ENCODE measurements at places on chromosomes 1 and 21. TPM values are rescaled to one million over a fixed set of nuclear protein-coding genes. Genes with fewer than 3 reads are reported as not detected.

DNA sequence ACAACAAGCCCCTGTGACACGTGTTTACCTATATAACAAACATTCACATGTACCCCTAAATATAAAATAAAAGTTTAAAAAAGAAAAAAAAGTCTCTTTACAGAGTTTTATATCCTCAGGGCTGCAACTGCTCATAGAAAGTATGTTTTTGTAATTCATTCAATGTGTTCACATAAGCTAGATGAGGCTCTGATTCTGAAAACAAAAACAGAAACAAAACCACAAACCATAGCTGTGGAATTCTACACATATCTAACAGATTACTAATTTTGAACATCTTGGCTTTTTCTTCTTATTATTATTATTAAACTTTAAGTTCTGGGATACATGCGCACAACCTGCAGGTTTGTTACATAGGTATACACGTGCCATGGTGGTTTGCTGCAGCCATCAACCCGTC, 579.6 kb upstream of the ZRANB2 start:
- no peak for DNase-seq

Gene CLCA1
- total RNA-seq: not detected

- DNase-seq: no peak
These were observed 382.9 kb upstream of the B3GALT2 start for GRCh38 chr1:193569096-193569982.

GRCh38 chr1:174217787-174218574, 58.7 kb downstream of the RABGAP1L start:
- DNase-seq: no peak

GRCh38 chr1:229370601-229371021, 27.8 kb upstream of the CCSAP start:
- DNase-seq: peak; percentile 86

DNA sequence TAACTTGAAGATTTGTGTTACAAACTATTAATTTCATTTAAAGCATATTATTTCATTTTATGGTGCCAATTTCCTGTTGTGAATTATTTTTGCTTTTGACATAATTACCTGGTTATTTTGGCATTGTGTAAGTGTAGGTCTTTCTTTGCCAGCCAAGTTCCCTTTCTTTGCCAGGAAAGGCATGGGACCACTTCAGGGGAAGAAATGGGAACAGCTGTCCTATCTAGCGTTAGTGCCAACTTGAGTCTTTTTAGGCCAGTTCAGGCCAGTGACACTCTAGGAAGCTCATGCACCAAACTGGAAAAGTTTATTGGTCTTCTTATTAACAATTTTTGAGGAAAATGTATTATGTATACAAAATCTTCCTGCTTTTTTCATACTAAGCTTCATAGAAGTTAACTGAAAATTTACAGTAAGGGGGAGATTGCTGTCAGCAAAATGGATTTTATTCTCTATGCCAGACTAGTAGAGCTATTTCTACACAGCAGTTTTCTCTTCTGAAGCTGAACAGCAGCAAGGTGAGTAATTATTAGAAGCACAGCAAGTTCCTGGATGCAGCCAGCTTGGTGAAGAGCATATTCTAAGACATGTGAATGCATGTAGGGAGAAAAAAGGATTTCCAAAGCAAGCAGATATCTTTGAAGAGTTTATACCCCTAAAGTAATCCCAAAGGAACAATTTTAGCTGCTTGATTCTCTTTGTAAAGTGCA, 914.6 kb upstream of the ADGRL4 start:
- DNase-seq: no peak

DNA sequence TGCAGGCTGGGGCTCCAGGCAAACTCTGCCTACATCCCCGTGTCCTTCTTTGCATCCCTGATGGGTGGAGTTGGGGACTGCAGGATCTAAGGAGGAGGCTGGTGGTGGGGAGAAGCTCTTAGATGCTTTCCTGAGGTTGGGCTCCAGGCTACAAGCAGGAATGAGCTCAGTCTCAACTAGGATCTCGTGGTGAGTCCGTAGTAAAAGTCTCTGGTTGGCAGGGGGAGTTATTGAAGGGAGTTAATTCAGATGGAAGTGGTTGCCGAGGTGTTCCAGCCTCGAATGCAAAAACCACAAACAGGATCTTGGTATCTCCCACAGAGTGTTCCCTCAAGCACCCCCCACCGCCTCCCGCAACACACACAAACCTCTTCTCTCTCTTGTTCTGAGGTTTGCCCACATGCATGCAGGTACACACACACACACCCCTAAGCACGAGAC, 35.0 kb downstream of the TMCC2 start:
- no peak for DNase-seq

- no peak for DNase-seq
These were observed 28.3 kb downstream of the PDE4B start for GRCh38 chr1:65820983-65821382.

- no peak for DNase-seq
These were observed 228.4 kb downstream of the ATG4C start for GRCh38 chr1:63012339-63012738.
